ENCODE measurements at places on chromosomes 3 and 15.
A peak's percentile ranks its signal among the peaks of the same experiment; 100 is the strongest.

- no peak for DNase-seq
Measured at GRCh38 chr3:188284455-188285212, 130.7 kb downstream of the LPP start.

- DNase-seq: no peak
Measured at GRCh38 chr3:194661946-194662345, 10.0 kb downstream of the LSG1 start.

- DNase-seq: no peak
Measured at GRCh38 chr3:162092751-162093150, 596.1 kb downstream of the OTOL1 start.

- no peak for DNase-seq
Measured at GRCh38 chr3:31934018-31934417, 47.0 kb downstream of the OSBPL10 start.

DNA sequence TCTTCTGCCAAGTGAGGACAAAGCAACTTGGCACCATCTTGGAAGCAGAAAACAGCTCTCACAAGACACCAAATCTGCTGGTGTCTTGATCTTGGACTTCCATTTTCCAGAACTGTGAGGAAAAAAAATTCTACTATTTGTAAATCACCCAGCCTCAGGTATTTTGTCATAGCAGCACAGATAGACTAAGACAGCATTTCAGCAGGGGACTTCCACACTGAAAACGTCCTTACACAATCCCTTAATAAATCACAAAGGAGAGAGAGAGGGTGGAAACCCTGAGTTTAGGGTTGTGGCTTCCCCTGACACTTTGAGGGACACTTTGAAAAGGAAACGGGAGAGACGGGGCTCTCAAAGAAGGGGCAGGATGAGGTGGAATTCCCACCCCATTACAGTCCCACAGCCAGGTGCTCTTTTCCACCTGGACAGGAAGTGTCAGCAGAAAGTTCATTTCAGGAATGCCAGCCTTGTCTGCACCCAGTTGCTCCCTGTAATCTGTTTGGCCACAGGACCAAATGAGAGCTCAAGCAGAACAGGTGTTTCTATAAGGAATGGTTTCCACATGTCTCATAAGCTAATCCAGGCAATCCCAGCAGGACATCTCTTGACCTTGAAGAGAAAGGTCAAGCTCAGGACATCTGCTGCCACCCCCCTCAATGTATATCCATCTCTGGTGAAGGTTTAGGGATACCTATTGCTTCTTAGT, 51.3 kb downstream of the MYLK start:
- DNase-seq: no peak

DNA sequence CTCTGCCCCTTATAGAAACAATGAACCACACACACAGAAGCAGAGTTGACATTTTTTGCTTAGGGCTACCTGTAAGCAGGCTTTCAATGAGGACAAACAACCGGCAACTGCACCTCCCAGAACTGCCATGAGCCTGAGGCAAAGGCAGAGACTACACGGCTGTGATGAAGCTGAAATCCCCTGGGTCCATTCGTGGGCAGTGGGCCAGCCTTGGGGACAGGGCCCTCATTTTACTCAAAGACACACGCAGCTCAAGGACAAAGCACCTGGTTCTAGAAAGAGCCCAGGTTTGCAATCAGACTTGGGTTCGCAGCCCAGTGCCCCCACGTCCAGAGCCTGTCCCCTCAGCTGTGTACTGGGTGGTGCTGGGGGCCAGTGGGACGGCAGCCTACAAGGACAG, 17.9 kb downstream of the FAM174B start:
- no peak for DNase-seq

DNA sequence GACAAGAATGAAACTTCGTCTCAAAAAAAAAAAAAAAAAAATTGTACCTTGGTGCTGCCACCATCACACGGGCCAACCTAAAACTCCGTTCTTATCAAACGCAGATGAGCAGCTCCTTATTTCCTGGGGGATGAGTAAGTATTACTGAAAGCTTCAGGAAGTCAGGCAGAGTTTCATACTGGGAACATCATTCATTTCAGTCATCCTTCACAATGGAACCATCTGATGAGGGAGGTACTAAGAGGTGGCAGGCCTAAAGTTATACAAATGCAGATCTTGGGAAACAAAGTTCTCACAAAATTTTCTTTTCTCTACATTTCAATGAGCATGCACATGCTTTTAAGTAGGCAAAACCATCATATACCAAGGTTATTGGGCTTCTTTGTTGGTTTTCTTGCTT, 636.0 kb upstream of the LMCD1 start:
- DNase-seq: no peak

- DNase-seq: no peak
Measured at GRCh38 chr3:16069149-16069922, 105.1 kb upstream of the GALNT15 start.

- no peak for DNase-seq
Measured at GRCh38 chr3:145370870-145371269, 790.1 kb downstream of the PLOD2 start.

GRCh38 chr15:83694536-83694935, 40.6 kb downstream of the ADAMTSL3 start:
- DNase-seq: no peak

DNA sequence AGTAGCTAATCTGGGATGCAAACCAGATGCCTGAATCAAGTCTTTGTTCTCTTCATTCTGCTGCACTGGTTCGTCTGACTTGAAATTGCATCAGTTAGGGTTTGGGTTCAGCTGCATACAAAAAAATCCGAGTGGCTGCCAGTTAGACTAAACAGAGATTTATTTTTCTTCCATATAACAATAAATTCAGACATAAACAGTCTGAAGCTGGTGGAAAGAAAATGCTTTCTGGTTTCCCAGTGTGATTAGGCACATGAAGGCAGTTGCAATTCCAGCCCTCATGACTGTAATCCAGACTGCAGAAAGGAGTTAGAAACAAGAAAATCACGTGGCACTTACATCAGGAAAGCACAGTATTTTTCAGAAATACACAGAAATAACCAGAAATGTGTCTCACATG, 930.7 kb downstream of the MCTP2 start:
- DNase-seq: no peak

DNA sequence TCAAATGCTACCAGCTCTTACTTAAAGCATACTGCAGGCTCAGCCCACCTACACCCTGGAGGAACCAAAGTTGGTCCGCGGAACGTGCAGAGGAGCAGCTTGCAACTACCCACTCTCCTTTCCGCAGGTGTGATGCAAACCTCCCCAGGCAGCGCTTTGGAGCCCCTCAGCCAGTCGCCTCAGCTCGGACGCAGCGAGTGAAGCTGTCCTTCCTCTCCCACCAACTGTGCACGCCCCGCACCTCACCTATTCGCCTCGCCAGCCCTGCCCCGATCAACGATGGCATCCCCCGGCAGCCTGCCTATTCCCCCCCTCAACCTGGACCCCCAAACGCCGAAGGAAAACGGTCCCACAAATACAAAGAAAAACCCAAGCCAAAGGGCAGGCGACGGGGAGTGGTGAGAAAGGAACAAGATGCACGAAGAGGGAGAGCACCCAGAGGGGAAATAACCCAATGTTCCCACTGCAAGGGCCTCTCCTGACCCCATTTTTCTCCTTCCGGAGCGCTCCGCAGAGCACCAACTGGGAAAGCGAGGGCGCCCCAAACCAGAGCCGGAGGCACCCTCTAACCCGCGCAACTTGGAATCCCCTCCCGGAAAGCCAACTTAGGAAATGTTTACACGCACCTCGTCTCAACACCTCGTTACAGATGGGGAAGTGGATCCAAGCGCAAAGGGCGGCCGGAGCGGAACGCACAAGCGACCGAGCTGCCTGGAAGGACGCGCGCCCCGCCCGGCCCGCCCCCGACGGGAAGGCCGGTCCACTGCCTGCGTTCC, 665 bp downstream of the GLB1 start:
- peak; percentile 42 for DNase-seq

- DNase-seq: no peak
Measured at GRCh38 chr15:51869060-51869421, 39.6 kb downstream of the TMOD3 start.

GRCh38 chr3:138325990-138326389, 3.7 kb downstream of the NME9 start:
- no peak for DNase-seq

GRCh38 chr3:29319262-29319661, 38.4 kb downstream of the RBMS3 start:
- DNase-seq: no peak

DNA sequence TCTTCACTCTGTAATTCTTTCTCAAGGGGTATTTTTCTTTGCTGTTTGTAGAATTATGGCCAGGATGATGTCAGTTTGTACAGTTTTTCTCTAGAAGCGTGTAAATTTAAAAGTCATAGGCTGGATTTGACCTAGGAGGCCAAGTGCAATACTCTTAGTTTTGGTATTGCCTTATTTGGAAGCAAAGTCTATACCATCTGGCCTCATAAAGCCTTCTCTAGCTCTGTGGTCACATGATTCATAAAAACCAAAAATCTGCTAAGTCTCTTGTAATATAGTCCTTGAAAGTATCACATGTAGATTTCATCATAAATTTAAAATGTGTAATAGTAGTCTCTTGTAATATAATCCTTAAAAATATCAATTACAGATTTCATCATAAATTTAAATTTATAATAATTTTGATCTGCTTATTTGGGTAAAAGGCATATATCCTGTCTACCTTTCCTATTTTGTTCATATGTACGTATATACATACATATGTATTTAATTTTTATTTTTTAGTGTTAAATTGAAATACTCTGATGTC, 25.6 kb downstream of the TEX9 start:
- no peak for DNase-seq

DNA sequence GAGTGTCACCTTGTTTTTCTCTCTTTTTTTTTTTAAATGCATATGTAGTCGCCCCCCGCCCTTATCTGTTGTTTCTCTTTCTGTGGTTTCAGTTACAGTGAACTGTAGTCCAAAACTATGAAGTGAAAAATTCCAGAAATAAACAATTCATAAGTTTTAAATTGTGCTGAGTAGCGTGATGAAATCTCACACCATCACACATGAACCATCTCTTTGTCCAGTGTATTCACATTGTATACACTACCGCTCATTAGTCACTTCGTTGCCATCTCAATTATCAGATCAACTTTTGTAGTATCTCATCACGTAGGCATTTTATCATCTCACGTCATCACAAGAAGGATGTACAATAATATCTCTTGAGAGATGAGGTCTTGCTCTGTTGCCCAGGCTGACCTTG, 62.5 kb upstream of the MLF1 start:
- no peak for DNase-seq

GRCh38 chr15:52464040-52464439, 64.6 kb downstream of the MYO5A start:
- DNase-seq: no peak

GRCh38 chr3:64651741-64652241, 36.0 kb downstream of the ADAMTS9 start:
- no peak for DNase-seq

DNA sequence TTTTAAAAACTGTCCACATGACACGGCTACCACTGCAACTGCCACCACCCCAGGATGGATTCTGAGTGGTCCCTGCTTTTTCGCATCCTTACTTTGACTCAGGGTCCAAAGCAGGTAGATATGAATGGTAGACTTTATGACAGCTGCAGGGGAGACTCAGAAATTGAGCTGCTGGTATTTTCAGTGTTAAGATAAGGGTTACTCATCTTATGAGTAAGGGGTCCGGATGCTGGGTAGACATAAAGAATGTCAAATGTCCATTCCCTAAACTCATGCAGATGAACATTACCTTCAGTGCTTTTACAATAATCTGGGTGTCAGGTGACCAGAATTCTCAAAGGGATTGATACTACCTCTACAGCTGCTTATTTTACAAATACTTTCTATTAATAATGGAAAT, 25.9 kb upstream of the BBX start:
- no peak for DNase-seq

DNA sequence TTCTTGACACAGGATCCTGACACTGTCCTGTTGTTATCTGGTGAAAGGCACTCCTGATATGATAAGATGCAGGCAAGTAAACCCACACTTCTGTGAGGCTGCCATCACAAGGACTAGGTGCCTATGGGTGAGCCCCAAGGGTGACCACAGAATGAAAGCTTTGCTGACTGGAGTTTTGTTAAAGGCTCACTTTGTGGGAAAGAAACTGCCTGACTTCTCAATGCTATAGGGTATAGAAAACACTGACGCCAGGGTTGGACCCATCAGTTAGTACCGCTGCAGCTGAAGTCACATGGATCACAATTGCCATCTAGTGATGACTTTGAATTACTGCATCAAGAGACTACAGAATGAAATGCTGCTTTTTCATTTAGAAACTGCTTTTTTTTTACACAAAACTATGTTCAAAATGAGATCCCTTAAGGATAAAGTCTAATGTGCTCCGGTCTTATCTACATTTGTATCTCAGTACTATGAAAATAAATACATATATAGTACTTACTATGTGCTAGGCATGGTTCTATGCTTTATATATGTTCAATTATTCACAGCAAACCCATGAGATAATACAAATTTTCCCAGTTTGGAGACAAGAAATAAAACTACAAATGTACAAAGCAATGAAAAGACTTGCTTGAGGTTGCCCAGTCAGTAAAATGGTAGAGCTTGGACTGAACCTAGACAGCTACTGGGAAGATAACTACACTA, 64.2 kb upstream of the CMSS1 start:
- peak; percentile 64 for DNase-seq

DNA sequence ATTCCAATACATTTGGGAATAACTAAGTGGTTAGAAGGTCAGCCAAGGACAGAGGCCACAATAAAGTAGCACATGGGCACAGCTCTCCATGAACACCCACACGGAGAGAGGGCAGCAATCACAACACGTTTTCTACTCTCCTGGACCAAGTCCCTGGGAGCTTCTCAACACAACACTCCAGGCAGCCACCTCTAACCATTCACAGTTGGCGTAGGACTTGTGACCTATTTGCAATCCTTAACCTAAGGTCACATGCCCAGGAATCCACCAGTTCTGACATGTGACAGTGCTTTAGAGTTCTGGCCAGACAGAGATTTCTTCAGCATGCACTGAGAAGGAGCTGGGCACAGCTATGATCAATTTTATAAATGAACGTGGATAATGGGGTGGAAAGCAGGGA, 280.8 kb downstream of the SHQ1 start:
- no peak for DNase-seq

GRCh38 chr3:38022301-38022700, 7.1 kb downstream of the PLCD1 start:
- no peak for DNase-seq
